Kidney (tissue), 22 donors: ENCODE measurements at places on chromosomes 6 and 20. TPM values are rescaled to one million over a fixed set of nuclear protein-coding genes. Genes with fewer than 3 reads are reported as not detected.
A peak's percentile ranks its signal among the peaks of the same experiment; 100 is the strongest.

FAM83D gene
- 1.2 TPM for polyA plus RNA-seq

GRCh38 chr6:34864007-34864406 is 23.8 kb downstream of the TAF11 start:
- no peak overlapping the region for H3K27ac ChIP-seq
- DNase-seq = no peak
- H3K27me3 ChIP-seq = no peaks in the 10 kb centered on the region
- no peaks in the 10 kb centered on the region for H3K4me1 ChIP-seq
- no peak overlapping the region for H3K4me3 ChIP-seq

- no peaks in the 10 kb centered on the region for H3K27me3 ChIP-seq
- DNase-seq = no peak
- H3K4me3 ChIP-seq = no peak overlapping the region
- H3K27ac ChIP-seq = no peak overlapping the region
- H3K36me3 ChIP-seq = no peaks in the 10 kb centered on the region
These were observed 4.8 kb downstream of the DPPA5 start for GRCh38 chr6:73349311-73349710.

GRCh38 chr20:44504402-44505307 is 17.2 kb downstream of the SERINC3 start:
- H3K4me3 ChIP-seq = no peak overlapping the region
- DNase-seq = no peak
- H3K36me3 ChIP-seq = peaks cover 15% of the 10 kb centered on the region
- H3K27ac ChIP-seq = no peak overlapping the region
- peaks cover 5% of the 10 kb centered on the region for H3K4me1 ChIP-seq
- no peaks in the 10 kb centered on the region for H3K27me3 ChIP-seq

DNA sequence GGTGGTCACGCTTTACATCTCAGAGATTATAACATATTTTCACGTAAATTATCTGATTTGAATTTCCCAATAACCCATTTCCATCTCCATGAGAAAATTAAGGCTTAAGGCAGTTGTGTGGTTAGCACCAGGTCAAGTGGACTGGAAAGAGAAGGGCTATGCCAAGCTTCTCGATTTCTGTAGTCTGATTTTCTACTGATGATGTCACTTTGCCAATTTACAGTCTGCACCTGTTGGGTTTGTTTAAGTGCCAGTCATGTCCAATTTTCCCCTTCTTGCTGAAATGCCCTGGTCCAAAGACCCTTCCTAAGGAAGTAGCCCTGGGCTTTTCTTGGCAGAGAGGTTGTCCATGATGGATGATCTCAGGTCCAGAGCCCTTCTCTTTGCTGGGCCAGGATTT is 562.3 kb upstream of the BTBD3 start:
- H3K27me3 ChIP-seq = no peaks in the 10 kb centered on the region
- no peak overlapping the region for H3K27ac ChIP-seq
- H3K36me3 ChIP-seq = no peaks in the 10 kb centered on the region
- no peak overlapping the region for H3K4me3 ChIP-seq
- no peak for DNase-seq
- no peaks in the 10 kb centered on the region for H3K4me1 ChIP-seq

PSMB9 gene
- polyA plus RNA-seq = 52.8 TPM

GRCh38 chr20:43529051-43529450 is 21.6 kb downstream of the L3MBTL1 start:
- no peak overlapping the region for H3K4me3 ChIP-seq
- no peaks in the 10 kb centered on the region for H3K27me3 ChIP-seq
- H3K4me1 ChIP-seq = no peaks in the 10 kb centered on the region

DNA sequence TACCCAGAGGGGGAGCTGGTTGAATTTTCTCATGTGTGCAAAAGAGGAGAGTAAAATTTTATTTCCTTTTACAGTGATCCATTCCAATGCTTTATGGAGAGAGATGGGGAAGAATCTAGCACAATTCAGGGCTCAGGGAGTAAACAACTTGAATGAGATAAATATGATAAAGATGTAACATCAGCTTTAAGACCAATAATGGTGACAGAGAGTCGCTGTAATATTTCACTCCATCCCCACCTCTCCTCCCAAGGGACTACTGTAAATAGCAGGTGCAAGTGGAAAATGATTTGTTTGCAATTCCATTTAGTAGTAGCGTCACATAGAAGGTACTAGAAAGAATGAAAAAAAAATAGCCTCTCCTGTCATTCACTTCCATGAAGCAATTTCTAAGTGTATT is 4.8 kb downstream of the CRISP3 start:
- no peak overlapping the region for H3K4me3 ChIP-seq
- no peaks in the 10 kb centered on the region for H3K4me1 ChIP-seq
- H3K27me3 ChIP-seq = no peaks in the 10 kb centered on the region
- DNase-seq = no peak
- H3K36me3 ChIP-seq = no peaks in the 10 kb centered on the region
- H3K27ac ChIP-seq = no peak overlapping the region

POU5F1 gene
- 7.9 TPM for polyA plus RNA-seq

FAM209B gene
- not detected for polyA plus RNA-seq

GRCh38 chr6:54846243-54846856 is at the start of gene FAM83B:
Gene FAM83B, plus strand, starts transcription at chr6:54846771. Its CDS starts 23,476 bp downstream, at chr6:54870247.
- peaks cover 3% of the 10 kb centered on the region for H3K4me1 ChIP-seq
- H3K27me3 ChIP-seq = no peaks in the 10 kb centered on the region
- no peaks in the 10 kb centered on the region for H3K36me3 ChIP-seq
- H3K4me3 ChIP-seq = peak within 1 kb of the TSS; percentile 71

GRCh38 chr20:6882561-6883291 is 115.2 kb downstream of the BMP2 start:
- no peaks in the 10 kb centered on the region for H3K36me3 ChIP-seq
- H3K4me1 ChIP-seq = no peaks in the 10 kb centered on the region
- H3K4me3 ChIP-seq = no peak overlapping the region
- no peaks in the 10 kb centered on the region for H3K27me3 ChIP-seq
- peak; percentile 79 for DNase-seq
- no peak overlapping the region for H3K27ac ChIP-seq
